ENCODE measurements at places on chromosomes 5 and 9. TPM values are rescaled to one million over a fixed set of nuclear protein-coding genes. Genes with fewer than 3 reads are reported as not detected.

- peaks cover 10% of the 10 kb centered on the region for H3K27me3 ChIP-seq
- DNase-seq = no peak
Observed at GRCh38 chr9:26744191-26744965, 148.2 kb downstream of the CAAP1 start.

Gene SPATA31C1
- total RNA-seq = not detected

Gene PALM2AKAP2
- total RNA-seq = 0.05 TPM

Gene BASP1
- 1.8 TPM for total RNA-seq

Gene ADAMTS2
- total RNA-seq = not detected

Gene HTR4
- not detected for total RNA-seq

Gene QRFP
- not detected for total RNA-seq

DNA sequence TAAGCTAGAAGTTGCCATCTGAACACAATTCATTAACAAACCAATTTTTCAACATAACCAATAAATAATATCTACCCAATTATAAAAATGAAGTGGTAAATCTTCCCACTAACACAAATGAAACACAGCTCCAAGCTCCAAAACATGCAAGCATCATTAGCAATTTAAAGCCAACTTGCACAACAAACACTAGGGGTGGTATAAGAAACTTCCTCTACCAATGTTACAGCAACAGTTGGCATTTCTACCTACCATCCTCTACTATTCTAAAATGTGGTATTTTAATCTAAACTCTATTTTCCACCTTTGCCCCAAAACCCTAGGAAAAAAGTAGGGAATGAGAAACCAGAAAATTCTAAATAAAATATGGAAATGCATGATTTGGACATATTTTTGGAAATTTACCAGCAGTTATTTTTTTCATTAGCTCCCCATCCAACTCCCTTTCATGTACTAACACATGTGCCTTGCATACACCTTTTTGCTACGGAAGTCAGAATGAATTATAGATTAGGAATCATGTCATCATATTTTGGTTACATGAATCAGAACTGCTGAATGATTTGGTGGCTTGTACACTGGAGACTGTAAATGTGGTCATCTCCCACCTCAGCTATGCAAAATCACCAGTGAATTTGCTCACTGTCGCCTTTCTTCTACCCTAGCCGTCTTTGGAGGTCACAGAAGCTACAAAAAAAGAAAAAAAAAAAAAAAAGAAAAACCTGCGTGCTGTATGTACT lies 4.1 kb downstream of the NR6A1 start:
- peaks cover 21% of the 10 kb centered on the region for H3K4me1 ChIP-seq
- peaks cover 6% of the 10 kb centered on the region for H3K36me3 ChIP-seq
- H3K27ac ChIP-seq = no peak overlapping the region
- peaks cover 66% of the 10 kb centered on the region for H3K27me3 ChIP-seq
- H3K4me3 ChIP-seq = no peak overlapping the region

Gene MUSK
- total RNA-seq = not detected

Gene MATR3
- total RNA-seq = 124 TPM

DNA sequence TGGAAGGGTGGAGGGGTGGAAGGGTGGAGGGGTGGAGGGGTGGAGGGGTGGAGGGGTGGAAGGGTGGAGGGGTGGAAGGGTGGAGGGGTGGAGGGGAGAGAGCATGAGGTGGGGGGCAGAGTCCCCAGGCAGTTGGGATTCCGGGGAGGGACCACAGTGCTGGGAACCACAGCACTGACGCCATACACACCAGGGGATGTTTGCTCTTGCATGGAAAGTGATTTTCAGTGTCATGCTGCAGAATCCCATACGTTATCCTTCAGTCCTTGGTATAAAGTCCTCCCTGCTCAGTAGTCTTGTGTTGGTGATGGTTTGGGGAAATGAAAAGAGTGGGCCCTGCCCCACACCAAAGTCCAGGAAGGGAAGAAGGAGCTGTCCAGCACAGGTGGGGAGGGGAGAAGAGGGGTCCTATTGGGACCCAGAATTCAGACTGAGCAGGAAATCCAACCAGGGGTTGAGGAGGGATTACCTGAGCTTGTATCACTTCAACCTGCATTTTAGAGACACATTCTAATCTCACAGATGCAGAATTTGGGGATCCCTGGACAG lies 5.5 kb upstream of the FIBCD1 start:
- H3K4me1 ChIP-seq = peaks cover 13% of the 10 kb centered on the region
- no peak overlapping the region for H3K4me3 ChIP-seq
- no peaks in the 10 kb centered on the region for H3K36me3 ChIP-seq
- no peak overlapping the region for H3K27ac ChIP-seq
- DNase-seq = no peak
- peaks cover 65% of the 10 kb centered on the region for H3K27me3 ChIP-seq

Gene HTR1A
- not detected for total RNA-seq

Gene HEMGN
- 1.5 TPM for total RNA-seq

DNA sequence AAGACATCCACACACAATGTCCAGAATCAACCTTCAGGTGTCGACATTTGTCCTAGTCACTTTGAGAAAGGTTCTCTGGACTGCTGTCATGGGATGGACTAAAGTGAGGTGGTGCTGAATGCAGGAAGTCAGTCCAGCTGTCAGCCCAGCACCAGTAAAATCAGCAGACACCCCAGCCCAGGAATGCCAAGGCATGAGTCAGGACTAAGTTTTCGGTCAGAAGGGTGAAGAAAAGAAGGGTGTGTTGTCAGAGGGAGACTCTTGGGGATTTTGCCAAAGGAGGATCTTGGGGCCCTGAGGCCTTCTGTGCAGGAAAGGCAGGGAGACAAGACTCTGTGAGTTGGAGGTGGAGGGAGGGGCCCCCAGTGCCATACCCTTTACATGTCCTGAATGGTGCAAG lies 69.0 kb upstream of the XPA start:
- H3K36me3 ChIP-seq = no peaks in the 10 kb centered on the region
- H3K4me3 ChIP-seq = no peak overlapping the region

GRCh38 chr5:167065794-167066193 lies 1225.7 kb upstream of the WWC1 start:
- no peak for DNase-seq
- no peaks in the 10 kb centered on the region for H3K27me3 ChIP-seq
- no peak overlapping the region for H3K27ac ChIP-seq
- no peak overlapping the region for H3K4me3 ChIP-seq
- H3K4me1 ChIP-seq = no peaks in the 10 kb centered on the region
- no peaks in the 10 kb centered on the region for H3K36me3 ChIP-seq

- no peak for DNase-seq
- H3K36me3 ChIP-seq = no peaks in the 10 kb centered on the region
- H3K4me3 ChIP-seq = no peak overlapping the region
- no peak overlapping the region for H3K27ac ChIP-seq
- H3K27me3 ChIP-seq = no peaks in the 10 kb centered on the region
- H3K4me1 ChIP-seq = no peaks in the 10 kb centered on the region
Observed at GRCh38 chr9:3080951-3081350, 237.1 kb upstream of the PUM3 start.

DNA sequence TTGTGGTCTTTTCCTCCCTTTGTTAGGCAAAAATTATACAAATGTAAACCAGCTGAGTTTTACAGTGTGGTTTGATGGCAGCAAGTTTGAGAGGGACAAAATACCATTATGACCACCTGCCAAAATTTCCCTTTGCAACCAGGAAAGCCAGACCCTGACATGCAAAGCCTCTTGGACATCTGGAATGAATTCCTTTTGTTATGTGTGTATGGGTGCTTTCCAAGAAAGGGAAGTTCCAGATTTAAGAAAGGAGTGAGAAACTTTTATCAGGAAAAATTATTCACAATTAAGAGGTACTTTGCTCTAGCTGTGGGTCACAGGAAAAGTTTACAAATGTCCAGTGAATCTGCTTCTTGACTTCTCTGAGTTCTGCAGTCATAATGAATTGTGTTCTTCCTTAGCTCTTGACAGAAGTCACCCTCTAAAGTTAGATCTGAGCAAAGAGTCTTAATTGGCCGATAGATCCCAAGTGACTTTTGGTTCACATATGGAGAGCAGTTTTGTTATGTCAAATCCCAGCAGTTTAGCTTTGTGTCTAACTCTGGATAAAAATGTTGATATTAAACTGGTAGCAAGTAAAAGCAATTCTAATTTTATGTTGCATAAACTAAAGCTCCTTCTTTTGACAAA lies 295.9 kb upstream of the ZNF608 start:
- H3K4me3 ChIP-seq = no peak overlapping the region
- H3K27me3 ChIP-seq = no peaks in the 10 kb centered on the region
- no peaks in the 10 kb centered on the region for H3K4me1 ChIP-seq
- H3K36me3 ChIP-seq = no peaks in the 10 kb centered on the region
- DNase-seq = no peak
- no peak overlapping the region for H3K27ac ChIP-seq

Gene IFNA2
- not detected for total RNA-seq

DNA sequence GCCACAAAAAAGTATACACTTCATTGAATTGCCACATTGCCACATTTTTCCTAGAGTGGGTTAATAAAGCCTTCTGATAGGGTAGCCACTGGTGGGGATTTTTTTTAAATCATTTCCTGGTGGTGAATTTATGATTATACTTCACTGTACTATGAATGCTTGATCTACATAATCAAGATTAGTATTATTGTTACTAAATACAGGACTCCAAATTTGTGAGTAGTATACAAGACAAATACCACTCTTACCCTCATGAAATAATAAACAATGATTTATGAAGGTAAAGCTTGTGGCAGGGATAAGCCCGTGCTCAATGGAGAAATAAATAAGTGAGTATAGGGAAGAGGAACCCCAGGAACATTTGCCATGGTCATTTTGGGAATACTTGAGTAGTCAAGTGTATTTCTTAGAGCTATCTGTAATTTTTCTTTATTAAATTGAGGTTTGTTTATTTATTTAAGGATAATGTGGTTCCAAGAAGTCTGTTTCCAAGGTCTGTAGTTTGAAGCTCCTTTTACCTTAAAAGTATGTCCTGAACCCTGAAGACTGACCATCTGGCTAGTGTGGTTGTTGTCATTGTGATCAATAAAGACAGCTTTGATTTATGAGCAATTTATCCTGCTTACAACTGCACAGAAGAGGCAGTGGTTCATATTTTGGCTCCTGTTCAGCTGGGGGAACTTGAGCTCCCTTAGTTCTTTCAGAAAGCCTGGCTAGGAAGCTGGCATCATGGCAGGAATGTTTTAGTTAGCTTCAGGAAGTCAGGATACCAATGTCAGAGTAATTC lies 118.6 kb downstream of the ZSWIM6 start:
- peaks cover 15% of the 10 kb centered on the region for H3K36me3 ChIP-seq
- no peak overlapping the region for H3K27ac ChIP-seq
- no peak overlapping the region for H3K4me3 ChIP-seq
- H3K4me1 ChIP-seq = peaks cover 5% of the 10 kb centered on the region
- H3K27me3 ChIP-seq = no peaks in the 10 kb centered on the region
- DNase-seq = no peak

- no peaks in the 10 kb centered on the region for H3K4me1 ChIP-seq
- H3K36me3 ChIP-seq = peaks cover 24% of the 10 kb centered on the region
- no peak overlapping the region for H3K4me3 ChIP-seq
- no peaks in the 10 kb centered on the region for H3K27me3 ChIP-seq
- DNase-seq = no peak
Observed at GRCh38 chr5:78151594-78152271, 142.8 kb downstream of the AP3B1 start.

Gene EMB
- 94.6 TPM for total RNA-seq

All from activated T-cell treated with anti-CD3 and anti-CD28 coated beads, Interleukin-2, amount 50 U/mL, for 72 hours (primary cell).